Omental fat pad (tissue), 4 donors: ENCODE measurements at places on chromosomes 5 and 9. TPM values are rescaled to one million over a fixed set of nuclear protein-coding genes. Genes with fewer than 3 reads are reported as not detected.

RASA1 gene
- 37.7 TPM for total RNA-seq

SLC36A3 gene
- total RNA-seq, result not detected

CSF2 gene
- not detected for total RNA-seq

PIP5K1B gene
- 3.3 TPM for total RNA-seq

PCDH1 gene
- 41.6 TPM for total RNA-seq

PCDHA1 gene
- total RNA-seq, result not detected

LECT2 gene
- not detected for total RNA-seq

ARL14EPL gene
- not detected for total RNA-seq

OR1Q1 gene
- not detected for total RNA-seq

KCNIP1 gene
- total RNA-seq, result not detected

CER1 gene
- not detected for total RNA-seq

ZNF483 gene
- total RNA-seq, result 3.8 TPM

SECISBP2 gene
- total RNA-seq, result 57.2 TPM

CATSPER3 gene
- total RNA-seq, result not detected

IFNA13 gene
- not detected for total RNA-seq

DMXL1 gene
- total RNA-seq, result 50.8 TPM
